Renal cortex interstitium (tissue), 15 donors: ENCODE measurements at places on chromosomes 2 and 18. TPM values are rescaled to one million over a fixed set of nuclear protein-coding genes. Genes with fewer than 3 reads are reported as not detected.

The COX7A2L gene
- 166 TPM for polyA plus RNA-seq

GRCh38 chr2:160097326-160097725 is 34.9 kb upstream of the PLA2R1 start:
- DNase-seq, result no peak

DNA sequence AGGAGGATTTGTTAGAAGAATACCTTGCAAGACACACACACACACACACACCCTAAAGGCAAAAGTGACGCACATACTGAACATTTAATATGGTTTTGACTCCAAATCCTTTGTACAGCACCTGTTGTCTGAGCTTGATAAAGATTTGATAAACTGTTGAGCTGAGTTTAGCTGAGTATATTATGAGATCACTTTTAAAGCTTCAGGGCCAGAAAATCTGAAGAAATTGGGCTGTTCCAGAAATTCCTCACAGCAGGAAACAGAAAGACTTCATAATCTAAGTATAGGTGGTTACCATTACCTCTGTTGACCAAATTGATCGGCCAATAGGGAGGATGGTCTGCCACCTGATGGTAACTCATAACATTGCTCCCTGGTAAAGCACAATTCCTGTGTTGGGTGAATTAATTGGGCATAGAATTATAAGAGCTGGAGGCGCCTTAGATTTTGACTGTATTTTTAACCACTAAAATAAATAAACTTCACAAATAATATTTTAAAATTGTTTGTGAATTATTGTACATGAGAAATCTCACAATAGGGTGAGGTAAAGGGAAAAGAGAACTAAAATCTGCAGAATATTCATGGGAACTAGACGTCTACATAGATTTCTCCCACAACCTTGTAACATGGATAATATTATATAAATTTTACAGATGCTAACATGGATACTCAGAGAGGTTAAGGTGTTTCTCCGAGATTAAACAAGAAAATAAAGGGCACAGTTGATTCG is 21.8 kb upstream of the RPIA start:
- DNase-seq, result no peak

The IL1RN gene
- polyA plus RNA-seq, result 1.2 TPM

DNA sequence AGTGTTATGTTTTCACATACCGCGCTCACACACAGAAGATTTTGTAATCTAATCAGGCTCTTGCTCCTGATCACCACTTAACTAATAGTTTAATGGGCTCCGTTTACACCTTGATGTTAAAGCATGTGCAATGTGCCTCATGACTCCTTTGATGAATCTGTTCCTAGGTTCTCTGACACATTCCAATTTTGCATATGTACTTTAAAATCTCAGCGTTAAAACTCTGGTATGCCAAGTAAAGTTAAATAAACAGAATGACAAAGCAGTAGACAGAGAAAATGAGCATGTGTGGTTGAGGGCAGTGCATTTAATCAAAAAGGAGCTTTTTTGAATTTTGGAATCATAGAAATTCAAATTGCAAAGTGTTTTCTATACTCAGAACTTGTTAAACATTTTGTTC is 96.4 kb downstream of the TCF4 start:
- no peak for DNase-seq

GRCh38 chr2:126244937-126245336 is 411.0 kb upstream of the GYPC start:
- peak; percentile 6 for DNase-seq

The ONECUT2 gene
- 0.14 TPM for polyA plus RNA-seq
